ENCODE measurements at places on chromosomes 2 and 18.

DNA sequence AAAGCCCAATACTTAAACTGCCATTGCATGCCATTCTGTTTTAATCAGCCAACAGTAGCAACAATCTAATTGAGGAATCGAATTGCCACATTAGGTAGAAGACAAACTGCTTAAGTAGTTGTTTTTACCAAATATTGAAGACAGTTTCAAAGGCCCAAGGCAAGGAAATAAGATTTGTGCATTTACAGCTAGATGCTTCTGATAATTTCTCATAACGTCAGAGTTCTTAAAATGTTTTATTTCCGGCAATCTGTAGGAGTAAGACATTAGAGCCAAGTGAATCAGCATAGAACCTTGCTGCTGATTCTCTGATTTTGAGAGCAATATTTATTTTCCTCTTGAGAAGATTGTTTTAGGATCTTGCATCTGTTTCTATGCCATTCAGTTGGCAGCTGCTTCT, 174.3 kb downstream of the RBM43 start:
- no peak for DNase-seq

- no peak for DNase-seq
These were observed 58.8 kb upstream of the B3GNT7 start for GRCh38 chr2:231336700-231337099.

- no peak for DNase-seq
These were observed 278.0 kb downstream of the METTL4 start for GRCh38 chr18:2293109-2293839.

GRCh38 chr2:23327887-23328286, 57.1 kb upstream of the KLHL29 start:
- DNase-seq: no peak

- peak; percentile 23 for DNase-seq
These were observed 22.3 kb upstream of the ATP5MC3 start for GRCh38 chr2:175203621-175204496.

DNA sequence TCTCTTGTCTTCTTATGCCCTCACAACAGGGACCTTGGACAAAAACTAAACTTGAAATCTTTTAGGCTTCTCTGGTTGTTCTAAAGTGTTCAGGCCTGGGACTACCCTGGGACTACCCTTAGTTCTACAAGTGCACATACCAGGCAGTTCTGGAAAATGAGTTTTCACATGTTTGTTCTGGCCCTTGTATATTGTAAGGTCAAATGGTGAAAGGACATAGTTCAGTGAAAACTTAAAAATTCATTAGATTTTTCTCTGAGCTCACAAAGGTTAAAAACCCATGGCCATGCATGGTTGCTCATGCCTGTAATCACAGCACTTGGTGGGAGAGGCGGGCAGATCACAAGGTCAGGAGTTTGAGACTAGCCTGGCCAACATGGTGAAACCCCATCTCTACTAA, 875.5 kb upstream of the FAM98A start:
- DNase-seq: no peak

DNA sequence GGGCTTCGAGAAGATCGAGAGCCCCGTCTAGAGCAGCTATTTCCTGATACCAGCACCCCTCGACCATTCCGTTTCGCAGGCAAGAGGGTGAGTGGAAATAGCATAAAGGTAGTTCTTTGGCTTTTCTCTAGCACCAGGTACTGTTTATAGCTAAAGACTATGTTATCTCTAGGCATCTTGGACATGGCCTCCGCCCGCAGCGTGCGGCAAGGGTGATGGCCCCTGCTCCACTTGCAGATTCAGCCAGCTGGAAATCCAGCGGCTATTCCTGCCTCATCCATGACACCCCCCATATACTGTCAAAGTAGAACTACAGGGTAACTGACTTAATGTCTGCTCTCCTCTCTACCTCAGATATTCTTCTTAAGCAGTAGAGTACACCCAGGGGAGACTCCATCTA, 3.3 kb downstream of the AGBL5 start:
- DNase-seq: no peak

DNA sequence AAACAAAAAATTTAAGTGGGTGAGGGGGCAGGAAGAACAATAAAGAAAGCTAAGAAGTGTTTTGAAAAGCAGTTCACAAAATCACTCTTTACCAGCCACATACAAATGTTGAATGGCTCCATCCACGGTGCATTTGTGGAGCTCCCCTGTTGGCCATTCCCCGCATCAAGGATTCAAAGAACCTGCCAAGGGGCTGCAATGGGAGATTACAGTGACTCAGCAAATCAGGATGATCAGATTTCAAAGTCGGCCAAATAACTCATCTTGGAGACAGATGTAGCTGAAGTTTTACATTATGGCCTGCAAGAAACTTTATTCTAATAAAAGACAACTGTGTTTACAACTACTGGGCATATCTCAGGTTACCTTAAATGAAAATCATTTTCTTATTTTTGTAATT, 26.9 kb downstream of the COL4A3 start:
- no peak for DNase-seq

- DNase-seq: no peak
These were observed 34.1 kb upstream of the GNAL start for GRCh38 chr18:11654736-11655605.

GRCh38 chr2:234001380-234002160, 48.9 kb upstream of the SPP2 start:
- DNase-seq: peak; percentile 27

DNA sequence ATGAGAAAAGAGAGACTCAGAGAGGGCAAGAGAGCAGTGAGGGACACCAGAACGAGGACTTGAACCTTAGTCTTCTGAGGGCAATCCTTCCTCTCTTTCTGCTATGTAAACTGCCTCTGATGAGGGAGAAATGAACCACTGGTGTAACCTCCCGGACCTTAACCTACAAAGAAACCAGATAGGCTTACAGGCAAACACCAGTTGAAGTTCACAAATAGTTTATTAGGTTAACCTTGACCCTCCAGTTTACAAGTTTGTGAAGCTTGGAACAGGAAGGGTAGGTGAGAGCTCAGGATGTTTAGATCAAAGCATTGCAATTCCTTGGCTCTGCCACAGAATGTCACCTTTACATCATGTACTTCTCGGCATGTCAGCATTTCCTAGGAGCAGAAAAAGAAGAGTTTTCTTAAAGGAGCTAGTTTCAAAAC, 486.4 kb upstream of the SPRED2 start:
- DNase-seq: no peak

Data from CD4-positive, alpha-beta memory T cell (primary cell).